Activated T-cell treated with anti-CD3 and anti-CD28 coated beads for 4 hours (primary cell): ENCODE measurements at places on chromosomes 4 and X.

DNA sequence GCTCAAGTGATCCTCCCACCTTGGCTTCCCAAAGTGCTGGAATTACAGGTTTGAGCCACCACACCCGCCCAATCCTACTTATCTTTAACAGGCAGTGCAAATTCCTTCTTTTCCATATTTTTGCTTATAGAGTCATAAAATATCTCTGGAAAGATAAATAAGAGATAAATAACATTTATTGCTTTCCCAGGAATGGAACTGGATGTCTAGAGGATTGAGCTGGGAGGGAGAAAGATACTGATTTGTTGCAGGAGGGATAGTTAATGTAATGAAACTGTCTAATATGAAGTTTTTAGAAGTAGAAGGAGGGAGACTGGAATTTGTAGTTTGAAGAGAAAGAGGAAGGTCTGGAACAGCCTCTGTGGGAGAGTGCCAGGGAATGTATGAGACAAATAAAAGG lies 20.2 kb downstream of the ITGB1BP2 start:
- DNase-seq, result no peak

- no peak for DNase-seq
Measured at GRCh38 chr4:57102050-57102624, 8.0 kb downstream of the IGFBP7 start.

- DNase-seq, result no peak
Measured at GRCh38 chr4:102641793-102642192, 119.0 kb downstream of the MANBA start.

- no peak for DNase-seq
Measured at GRCh38 chrX:68355629-68355920, 77.7 kb downstream of the OPHN1 start.

GRCh38 chr4:140858897-140859296 lies 102.7 kb upstream of the TBC1D9 start:
- no peak for DNase-seq

DNA sequence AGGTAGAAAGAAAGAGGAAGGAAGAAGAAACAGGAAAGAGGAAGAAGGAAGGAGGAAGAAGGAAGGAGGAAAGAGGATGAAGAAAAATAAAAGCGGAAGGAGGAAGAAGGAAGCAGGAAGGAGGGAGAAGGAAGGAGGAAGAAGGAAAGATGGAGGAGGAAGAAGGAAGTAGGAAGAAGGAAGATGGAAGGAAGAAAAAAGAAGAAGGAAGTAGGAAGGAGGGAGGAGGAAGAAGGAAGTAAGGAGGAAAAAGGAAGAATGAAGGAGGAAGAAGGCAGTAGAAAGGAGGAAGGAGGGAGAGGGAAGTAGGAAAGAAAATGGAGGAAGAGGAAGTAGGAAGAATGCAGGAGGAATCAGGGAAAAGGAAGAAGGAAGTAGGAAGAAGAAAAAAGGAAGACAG lies 191.1 kb upstream of the TBL1X start:
- no peak for DNase-seq

DNA sequence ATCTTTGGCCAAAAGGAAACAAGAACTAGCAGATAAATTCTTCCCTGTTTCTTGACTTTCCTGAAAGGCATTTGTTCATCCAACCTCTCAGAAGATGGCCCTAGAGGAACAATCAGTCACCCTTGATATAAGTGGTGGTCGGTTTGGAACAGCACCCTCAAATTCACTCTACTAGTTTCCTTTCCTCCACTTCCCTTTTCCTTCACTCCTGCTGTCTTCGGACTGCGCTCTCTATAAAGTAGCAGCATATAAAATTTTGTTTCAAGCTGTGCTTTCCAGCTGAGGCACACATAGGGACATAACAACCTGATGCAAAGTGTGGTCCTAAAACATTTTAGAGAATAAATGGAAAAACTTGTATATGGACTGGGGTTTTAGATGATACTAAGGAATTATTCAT lies 29.0 kb upstream of the MOB1B start:
- no peak for DNase-seq

DNA sequence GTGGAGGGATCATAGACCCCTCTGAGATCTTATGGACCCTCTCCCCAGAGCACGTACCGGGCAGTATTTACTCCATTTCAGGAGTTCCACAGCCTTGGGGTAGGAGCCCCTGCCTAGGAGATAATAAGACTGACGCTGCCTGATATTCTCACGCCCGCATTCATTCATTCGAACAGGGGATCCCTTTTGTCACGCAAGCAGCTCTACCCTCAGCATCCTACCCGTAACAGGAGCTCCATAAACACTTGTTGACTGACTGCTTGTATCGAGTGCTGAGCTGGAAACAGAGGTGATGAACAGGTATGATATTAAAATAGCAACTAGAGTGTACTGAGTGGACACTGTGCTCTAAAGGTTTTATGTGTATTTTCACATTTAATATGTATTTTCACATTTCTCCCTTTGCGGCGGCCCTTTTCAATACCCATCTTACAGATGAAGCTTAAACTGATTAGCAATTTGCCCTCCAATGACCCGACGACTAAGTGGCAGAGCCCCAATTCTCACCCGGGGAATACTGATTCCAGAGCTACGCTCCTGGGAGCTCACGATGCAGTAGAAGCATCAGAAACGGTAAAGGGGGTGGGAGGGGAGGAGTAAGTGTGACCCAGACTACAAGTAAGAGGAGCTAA lies 888 bp downstream of the RAB28 start:
- DNase-seq, result no peak

DNA sequence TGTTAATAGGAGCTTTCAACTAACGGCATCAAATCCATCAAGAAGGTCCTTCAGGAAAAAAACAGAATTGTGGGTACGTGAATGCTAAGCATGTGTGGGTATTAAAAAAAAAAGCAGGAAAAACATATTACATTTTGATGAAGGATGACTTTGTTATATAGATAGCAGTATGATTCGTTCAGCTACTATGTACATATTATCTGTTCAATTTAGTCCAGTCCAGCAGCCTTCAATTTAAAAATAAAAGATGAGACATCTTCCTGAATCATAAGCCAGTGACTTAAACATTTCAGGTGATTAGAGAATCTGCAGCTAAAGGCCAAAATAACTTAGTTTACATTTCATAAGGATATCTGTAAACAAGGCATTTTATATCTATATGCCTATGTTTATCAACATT lies 63.4 kb downstream of the LCORL start:
- no peak for DNase-seq

DNA sequence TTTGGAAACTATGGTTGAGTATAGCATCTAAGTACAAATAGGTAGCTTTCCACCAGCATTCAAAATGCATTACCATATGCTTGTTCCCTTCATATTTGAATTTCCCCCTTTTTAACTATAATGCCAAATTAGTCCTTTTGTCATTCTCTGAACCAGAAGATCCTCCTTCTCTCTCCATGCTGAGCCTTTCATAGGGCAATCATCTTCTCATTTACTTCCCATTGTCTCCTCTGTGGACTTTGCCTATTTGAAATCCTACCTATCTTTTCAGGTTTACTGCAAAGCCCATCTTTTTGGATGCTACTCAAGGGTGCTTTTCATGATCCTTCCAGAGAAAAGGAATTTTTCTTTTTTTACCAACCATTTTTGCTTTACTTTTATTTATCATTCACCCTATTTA lies 54.7 kb downstream of the DKK2 start:
- no peak for DNase-seq

- no peak for DNase-seq
Measured at GRCh38 chr4:40750461-40751258, 905 bp downstream of the NSUN7 start.

DNA sequence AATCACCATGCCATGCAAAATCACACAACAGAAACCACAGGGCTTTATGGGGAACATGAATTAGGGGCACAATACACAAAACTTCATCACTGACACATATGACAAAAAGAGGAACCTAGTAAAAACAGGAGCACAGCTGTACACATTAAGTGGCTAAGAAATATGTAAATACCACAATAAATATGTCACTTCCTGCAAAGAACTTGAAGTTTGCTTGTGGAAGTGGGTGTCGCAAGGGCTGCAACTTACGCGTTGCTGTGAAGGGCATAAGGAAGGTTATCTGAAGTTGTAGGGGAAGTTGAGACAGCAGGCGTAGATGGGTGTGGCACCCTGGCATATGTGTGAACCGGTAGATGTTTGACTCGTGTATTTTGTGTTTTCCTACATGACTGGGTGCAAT lies 42.4 kb downstream of the CLCN4 start:
- DNase-seq, result no peak
